Adrenal gland (tissue), 19 donors: ENCODE measurements at places on chromosomes 2 and 18.

DNA sequence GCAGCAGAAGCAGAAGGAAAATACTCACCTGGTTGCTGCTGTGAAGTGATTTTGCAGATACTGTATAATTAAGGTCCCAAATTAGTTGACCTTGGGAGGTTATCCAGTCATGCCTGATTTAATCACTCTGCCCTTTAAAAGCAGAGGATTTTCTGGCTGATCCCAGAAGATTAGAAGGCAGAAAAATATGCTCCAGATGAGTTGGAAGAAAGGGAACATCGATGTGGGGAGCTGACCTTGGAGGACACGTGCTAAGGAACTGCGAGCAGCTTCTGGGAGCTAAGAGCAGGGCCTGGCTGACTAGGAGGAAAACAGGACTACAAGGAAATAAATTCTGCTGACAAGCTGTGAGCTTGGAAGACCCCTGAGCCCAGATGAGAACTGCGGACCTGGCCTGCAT, 13.3 kb upstream of the DYM start:
- peak; percentile 46 for DNase-seq

- DNase-seq: no peak
Measured at GRCh38 chr2:228652366-228652765, 470.9 kb upstream of the SPHKAP start.

DNA sequence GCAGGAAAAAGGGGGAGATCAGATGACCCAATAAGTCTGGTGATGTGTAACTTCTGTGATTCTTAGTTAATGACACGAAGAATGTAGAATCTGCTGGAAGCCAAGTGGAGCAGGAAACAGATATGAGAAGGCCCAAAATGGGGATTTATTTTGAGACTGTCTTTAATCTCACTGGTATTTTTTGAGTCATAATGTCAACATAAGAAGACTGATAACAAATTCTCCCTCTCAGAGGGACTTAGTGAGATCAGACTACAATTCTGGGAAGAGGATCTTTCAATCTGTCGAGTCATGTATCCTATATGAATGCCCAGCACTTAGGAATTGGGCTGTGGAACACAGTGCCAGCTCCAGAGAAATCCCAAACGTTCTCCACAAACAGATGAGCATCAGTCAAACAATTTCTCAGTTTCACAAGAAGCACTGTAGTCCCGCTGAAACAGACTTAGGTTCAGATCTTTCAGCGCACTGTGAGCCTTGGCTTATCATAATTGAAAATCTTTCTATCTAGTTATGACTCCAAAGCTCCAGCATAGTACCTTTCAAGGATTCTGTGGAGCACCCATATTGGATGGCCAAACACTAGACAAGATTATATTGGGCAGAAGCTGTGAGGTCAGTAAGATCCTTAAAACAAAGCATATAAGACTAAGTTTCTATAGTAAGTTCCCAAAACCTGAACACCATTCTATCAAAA, 738.2 kb downstream of the LRP1B start:
- DNase-seq: no peak

GRCh38 chr2:69255760-69256159, 131.3 kb downstream of the GFPT1 start:
- no peak for DNase-seq

- no peak for DNase-seq
Measured at GRCh38 chr2:176675271-176675949, 406.2 kb downstream of the MTX2 start.

- no peak for DNase-seq
Measured at GRCh38 chr2:51410331-51410730, 378.4 kb upstream of the NRXN1 start.

DNA sequence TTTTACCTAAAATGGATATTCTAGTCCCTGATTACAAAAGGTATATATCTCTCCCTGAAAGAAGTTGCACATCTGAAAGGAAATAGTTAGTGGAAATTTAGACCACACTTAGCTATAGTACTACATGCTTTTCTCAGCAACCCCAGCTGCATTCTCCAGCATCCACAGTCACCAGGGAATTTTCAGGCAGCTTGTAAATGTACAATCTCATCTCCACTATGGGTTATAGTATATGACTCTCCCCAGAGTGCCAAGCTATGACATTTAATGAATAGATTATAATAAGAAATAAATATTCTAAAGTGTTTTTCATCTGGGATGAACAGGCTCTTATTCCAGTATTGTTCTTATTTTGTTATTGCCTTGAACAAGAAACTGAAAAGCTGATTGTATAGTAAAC, 197.6 kb upstream of the HNRNPA3 start:
- no peak for DNase-seq

GRCh38 chr2:47344890-47345589, 57.9 kb upstream of the MSH2 start:
- DNase-seq: peak; percentile 88

DNA sequence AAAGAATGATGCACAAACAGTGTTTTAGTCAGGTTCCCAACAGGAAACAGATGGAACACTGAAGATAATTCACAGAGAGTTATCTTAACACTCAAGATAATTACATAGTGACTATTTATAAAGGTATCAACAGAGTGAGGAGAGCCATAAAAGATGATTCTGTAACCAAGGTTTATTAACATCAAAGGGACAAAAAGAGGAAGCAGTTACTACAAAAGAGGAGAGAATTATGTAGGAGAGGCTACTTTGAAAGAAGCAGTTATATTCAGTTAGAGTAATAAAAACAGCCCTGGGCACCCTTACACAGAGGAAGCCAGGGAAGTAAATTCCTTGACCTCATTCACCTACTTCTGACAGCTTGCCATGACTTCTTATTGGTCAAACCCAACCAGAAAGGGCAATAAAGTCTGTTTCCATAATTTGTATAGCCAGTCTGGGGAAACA, 326.5 kb upstream of the SLC39A10 start:
- DNase-seq: no peak

DNA sequence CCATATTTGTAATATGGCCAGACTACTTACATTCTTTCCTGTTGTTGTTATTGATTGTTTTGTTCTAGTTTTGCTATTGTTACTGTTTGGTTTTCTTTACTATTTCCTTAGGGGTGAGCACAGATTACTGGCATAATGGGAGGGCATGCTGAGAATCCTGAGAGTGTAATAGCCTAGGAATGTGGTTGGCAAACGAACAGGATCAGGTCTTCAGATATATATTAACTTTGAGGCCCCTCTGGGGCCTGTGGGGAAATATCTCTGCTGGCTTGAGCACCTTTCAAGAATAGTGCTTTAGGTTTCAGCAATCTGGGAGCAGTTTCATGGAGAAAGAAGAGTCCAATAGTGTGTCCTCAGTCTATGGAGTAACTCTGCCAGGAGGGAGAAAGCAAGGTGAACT, 144.4 kb downstream of the THSD7B start:
- DNase-seq: no peak

GRCh38 chr2:216535454-216535995, 36.9 kb downstream of the RPL37A start:
- DNase-seq: peak; percentile 55

GRCh38 chr18:12059334-12060181, 34.1 kb upstream of the ANKRD62 start:
- DNase-seq: no peak

GRCh38 chr2:219727771-219728429, 100.5 kb downstream of the SLC4A3 start:
- DNase-seq: no peak

- no peak for DNase-seq
Measured at GRCh38 chr2:66560683-66561082, 125.8 kb downstream of the MEIS1 start.

GRCh38 chr2:63287956-63288355, 237.3 kb downstream of the OTX1 start:
- no peak for DNase-seq
